Hepatic stellate cell (primary cell): ENCODE measurements at places on chromosomes 1 and 21.

DNA sequence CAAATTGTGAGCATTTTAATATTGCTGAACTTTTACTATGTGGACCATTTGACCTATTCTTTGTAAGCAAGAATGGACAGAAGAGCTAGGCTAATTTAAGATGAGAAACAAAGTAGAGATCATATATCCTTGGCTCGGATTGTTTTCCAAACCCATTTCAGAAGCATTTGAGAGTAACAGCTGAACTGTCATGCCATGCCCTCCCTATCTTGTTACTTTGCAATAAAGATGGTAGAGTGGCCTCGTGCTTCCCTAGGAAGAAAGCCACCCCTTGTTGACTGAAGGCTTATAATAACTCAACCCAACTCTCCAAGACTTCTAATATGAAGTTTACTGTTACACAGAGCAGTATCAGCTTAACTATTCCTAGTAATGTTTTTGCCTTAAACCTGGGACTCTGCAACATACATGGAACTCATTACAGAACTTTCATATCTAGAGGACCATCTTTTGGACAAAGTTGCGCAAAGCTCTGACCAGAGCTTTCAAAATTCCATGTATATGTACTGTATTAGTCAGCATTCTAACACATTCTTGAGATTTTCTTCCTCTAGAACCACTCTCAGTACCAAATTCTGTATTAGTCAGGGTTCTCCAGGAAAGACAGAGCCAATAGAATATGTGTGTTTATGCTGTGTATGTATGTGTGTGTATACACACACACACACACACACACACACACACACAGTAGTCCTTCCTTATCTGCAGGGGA lies 68.7 kb downstream of the ADAMTS1 start:
- DNase-seq, result peak; percentile 27

GRCh38 chr1:42952303-42953001 lies 6.2 kb downstream of the SLC2A1 start:
- DNase-seq, result no peak

GRCh38 chr21:46596201-46596600 lies 8.7 kb downstream of the S100B start:
- DNase-seq, result no peak

- peak; percentile 54 for DNase-seq
Observed at GRCh38 chr1:1212780-1213344, 1.1 kb downstream of the TNFRSF4 start.

DNA sequence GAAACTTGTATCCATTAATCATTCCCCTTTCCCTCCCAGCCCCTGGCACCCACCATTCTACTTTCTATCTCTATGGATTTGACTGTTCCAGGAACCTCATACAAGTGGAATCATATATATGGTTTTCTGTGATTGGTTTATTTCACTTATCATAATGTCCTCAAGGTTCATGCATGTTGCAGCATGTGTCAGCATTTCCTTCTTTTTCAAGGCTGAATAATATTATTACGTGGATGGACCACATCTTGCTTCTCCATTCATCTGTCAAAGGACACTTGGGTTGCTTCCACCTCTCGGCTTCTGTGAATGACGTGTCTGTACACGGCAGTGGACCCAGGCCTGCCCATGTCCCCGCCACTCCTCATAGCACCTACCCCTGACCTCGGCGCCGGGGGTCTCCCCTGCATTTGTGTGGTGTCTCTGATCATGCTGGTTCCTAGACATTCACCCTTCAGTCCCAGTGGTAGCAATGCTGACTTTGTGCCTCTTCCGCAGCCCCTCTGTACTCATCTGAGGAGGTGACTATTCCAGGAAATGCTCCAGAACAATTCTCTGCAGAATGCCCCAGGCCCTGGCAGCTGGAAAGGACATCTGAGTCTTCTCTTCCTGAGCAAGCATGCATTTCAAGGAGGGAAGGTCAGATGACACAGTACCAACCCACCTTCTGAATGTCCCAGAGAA lies 136.9 kb downstream of the PSMG1 start:
- no peak for DNase-seq

DNA sequence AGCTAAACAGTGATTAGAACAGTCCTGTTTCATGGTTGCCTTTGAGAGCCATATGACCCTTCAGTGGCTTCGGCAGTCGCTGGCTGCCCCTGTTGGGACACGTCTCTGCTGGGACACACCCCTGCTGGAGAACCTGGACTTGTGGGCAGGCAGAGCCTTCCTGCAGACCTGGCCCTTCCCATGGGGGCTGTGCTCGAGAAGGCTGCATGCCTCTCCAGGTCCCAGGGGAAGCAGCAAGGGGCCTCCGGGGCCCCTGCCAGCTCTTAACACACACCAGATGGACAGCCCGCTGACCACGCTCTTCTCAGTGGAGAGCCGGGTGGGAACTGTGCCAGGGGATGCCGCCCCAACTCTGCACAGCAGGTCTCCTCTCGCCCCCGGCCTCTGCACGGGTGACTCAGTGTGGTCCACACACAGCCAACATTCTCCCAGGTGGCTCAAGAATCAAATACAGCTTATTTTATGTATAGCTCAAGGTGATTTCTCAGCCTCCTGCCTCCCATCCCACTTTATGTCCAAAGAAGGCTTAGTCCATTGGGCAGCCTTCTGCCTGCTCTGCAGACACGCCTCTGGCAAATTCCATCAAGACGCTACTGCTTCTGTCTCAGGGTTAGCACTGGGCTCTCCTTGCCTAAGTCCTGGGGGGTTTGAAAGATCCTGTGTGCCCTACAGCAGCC lies 450.8 kb downstream of the KIF26B start:
- DNase-seq, result peak; percentile 87

GRCh38 chr1:48680411-48681035 lies 96.2 kb downstream of the BEND5 start:
- no peak for DNase-seq

DNA sequence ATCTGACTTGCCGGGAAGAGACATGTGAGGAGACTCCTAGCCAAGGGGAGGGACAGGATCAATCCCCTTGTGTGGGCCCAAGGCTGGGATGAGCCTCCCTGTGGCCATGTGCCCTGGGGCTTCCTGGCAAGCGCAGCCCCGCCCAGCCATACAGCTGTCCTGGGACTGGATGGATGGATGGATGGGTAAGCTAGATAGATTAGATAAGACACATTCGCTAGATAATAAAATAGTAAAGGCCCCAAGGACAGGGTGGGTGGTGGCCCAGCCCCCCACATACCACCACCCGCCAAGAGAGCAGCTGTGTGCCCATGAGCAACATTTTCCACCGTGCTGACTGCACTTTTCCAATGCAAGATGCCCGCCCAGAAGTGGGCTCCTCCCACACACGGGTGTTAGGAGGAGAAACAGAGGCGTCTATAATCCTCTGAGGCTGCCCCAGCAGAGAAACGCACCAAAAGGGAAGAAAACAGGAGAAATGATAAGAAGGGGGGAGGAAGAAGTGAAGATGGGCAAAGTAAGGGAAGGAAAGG lies 25.1 kb downstream of the ZBTB17 start:
- no peak for DNase-seq

GRCh38 chr1:77541162-77541545 lies 141.3 kb downstream of the ZZZ3 start:
- DNase-seq, result no peak

- DNase-seq, result no peak
Observed at GRCh38 chr1:89850844-89851415, 30.1 kb downstream of the LRRC8D start.

DNA sequence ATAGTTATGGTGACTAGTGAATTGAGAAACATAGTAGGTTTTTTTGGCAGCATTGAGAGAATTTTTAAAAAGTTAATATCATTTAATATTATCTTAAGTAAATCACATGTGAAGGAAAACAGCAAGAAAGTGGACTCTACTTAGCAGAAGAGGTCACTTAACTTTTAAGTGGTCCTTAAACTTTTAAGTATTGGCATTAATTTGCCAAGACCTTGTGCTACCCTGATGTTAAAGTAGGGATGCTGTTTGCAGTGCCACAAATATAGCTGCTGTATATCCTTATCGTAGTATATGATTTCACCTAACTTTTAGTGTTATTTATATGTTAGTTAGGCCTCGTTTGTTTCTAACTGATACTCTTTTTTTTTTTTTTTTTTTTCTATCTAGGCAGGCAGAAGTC lies 40.2 kb downstream of the SMG7 start:
- DNase-seq, result no peak

DNA sequence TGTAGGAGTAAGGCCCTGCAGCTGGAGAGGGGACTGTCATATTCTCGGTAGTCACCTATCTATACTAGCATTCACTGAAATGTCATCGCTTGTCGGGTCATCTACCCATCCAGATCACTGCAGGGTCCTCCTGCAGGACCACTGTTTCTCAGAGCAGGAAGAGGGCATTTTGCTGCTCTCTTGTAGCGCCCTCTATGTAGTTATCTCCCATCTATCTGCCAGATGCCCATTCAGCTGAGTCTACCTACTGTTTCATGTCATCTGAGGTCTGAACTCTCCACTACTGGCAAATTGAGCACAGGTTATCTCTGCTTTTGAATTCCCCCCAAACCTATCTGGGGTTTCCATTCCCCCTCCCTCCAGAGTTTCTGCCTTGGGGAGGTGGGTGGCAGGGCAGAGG lies 258.2 kb upstream of the FOXD3 start:
- DNase-seq, result no peak

DNA sequence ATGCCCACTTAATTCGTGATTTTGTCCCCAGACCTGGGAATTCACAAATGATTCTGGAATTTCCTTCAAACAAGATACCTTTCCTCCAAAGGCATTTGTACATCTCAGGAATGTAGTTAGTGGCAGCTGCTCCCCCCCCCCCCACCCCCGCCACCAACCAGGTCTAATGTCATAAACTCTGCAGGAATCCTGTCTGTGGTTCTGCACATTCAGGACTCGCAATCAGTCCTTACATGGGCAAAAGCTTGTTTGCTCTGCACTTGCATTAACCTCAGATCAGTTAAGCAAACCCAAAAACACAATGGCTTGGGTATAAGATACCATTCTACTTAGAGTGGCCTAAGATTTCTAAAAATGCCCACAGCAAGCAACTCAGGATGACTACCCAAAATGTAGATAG lies 143.8 kb downstream of the TGFB2 start:
- DNase-seq, result no peak

DNA sequence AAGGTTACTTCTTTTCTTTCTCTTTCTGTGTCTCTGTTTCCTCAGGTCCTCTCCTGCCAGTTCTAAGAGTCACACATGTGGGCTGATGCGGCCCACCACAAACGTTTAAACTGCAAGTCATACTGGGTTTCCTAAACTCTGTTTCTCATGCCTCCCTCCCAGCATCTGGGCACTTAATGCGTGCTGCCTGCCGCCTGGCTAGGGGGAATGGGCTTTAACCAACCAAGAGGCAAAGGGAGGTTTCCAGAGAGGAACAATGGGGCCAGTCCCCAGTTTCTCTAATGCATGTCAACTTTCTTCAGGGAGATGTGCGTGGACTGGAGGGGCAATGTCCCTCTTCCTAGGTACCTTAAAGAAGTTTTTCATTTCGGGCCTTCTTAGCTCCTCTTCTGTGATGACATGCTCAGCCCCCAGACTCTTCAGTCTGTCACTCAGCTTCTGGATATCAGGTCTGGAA lies 19.9 kb upstream of the SRSF4 start:
- DNase-seq, result no peak

GRCh38 chr21:34889676-34890469 lies 159.2 kb downstream of the RUNX1 start:
- DNase-seq, result peak; percentile 86

GRCh38 chr21:35597750-35598339 lies 462.5 kb downstream of the SETD4 start:
- no peak for DNase-seq

- DNase-seq, result no peak
Observed at GRCh38 chr1:60141276-60141675, 67.7 kb upstream of the C1orf87 start.

DNA sequence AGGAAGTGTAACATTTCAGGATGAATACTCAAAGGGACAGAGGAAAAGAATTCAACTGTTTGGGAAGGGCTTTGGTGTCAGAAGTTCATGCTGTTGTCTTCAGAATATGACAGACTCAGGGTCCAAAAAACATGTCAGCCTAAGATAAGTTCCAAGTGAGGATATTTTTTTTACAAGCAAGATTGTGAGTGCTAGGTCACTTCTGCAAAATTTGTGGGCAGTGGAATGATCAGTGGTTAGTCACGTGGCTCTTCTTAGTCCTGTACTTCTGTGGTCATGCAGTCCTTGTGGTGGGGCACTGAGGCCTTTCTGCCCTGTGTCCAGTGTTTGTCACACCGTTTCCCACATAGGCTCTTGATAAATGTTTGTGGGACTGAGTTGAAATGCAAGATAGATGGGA lies 5.2 kb downstream of the RGL1 start:
- no peak for DNase-seq

DNA sequence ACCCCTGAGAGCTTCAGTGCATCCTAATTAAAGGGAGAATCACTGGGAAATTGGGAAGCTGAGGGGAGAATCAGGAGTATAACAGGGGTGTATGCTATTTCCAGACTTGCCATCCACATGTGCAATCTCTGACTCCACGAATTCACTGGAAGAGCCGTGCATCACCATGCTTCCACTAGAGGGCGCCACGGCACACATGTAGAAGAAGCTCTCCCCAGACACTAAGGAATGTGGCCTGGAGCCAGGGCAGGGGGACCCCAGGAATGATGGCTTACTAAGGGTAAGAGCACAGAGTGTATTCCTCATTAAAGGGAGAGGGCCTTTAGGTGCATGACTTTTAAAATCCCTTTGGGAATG lies 81.5 kb downstream of the ABCA4 start:
- DNase-seq, result peak; percentile 52

DNA sequence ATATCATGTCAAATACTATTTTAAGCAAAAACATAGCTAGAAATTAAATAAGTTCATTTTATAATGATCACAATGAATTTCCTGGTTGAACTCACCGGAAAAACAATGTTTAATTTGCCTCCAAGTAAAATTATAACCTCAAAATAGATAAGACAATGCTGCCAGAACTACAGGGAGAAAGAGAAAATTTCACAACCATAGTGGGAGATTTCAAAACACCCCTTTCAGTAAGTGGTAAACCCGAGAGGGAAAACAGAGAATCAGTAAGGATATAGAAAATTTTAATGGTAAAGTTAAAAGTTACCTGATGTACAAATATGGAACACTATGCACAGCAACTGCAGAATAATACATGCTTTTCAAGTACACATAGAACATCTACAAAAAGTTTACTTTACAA lies 43.2 kb upstream of the PLA2G4A start:
- DNase-seq, result no peak

DNA sequence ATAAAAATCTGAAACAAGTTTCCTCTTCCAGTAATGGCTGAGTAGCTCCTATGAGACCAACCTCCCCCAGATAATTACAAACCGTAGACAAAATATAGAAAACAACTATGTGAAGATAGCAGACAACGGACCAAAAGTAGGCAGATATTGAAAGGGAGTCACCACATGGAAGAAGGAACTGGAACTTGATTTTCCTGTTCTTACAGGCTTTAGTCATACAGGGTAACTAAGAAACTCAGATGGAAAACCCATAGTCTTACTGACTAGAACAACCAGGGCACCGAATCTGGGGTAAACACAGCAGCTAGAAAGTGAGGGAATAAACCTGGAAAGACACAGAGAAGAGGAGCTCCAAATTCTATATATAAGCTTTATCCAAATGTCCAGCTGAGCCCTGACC lies 26.0 kb downstream of the LMX1A start:
- DNase-seq, result no peak
